ENCODE measurements at places on chromosomes 13 and 19.

GRCh38 chr13:99312493-99312883 is 5.3 kb upstream of the GPR183 start:
- no peak for DNase-seq

DNA sequence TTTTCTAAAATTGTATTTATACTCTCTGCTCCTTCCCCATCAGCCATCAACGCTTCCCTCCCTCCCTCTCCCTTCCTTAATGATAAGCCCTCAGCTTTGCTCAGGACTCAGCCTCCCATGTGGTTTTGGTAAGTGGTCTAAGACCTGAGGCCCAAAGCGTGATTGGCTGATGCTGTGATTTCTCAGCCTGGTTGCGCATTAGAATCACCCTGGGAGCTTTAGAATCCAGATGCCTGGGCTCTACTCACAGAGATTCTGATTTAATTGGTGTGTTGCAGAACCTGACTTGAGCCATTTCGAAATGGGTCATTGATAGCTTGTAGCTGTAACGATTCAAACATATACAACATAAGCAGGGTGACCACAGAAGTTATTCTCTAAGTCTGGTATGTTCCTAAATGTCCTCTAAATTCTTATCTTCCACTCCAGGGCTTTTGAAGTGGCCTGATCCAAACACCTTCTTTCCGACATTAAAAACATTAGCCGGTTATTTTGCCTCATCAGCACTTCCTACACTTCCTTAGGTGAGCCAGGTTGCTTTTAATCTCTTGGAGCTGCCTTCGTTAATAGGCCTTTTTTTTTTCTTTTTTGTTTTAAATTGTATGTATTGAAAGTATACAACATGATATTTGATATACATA is 60.6 kb downstream of the LRCH1 start:
- no peak for DNase-seq

DNA sequence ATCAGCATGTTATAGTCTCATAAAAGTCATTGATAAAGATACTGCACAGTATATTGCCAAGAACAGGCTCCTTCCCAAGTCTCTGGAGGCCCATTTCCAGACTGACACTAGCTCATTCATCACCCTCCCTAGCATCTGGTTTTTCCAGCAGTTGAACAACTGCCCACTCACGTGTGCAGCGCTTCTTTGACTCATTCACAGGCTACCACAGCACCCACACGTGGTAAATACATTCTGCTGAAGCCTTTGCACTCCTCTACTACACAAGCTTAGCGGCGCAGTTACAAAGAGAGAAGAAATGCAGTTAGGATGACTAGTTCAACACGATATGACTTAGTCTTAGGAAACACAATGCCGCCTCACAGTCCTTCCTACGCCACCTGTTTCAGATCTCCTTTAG is 87.7 kb downstream of the DOCK9 start:
- DNase-seq: peak; percentile 70

DNA sequence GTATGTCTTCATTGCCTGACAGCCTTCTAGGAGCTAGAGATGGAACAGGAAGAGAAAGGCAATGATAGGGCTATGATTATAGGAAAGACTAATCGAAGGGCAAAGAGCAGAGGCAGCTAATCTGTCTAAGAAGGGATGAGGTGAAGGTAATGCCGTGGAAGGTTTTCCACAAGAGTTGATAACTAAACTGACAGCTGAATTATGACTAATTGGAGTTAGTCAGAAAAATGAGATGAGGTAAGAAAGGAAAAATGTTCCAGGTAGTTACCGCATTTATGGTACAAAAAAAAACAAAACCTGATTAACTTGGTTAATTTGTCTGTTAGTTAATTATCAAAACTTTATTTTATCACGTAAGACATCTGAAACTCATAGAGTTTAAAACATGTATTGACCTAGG is 260.3 kb downstream of the SLITRK6 start:
- DNase-seq: no peak
